ENCODE measurements at places on chromosomes 3 and 15.

DNA sequence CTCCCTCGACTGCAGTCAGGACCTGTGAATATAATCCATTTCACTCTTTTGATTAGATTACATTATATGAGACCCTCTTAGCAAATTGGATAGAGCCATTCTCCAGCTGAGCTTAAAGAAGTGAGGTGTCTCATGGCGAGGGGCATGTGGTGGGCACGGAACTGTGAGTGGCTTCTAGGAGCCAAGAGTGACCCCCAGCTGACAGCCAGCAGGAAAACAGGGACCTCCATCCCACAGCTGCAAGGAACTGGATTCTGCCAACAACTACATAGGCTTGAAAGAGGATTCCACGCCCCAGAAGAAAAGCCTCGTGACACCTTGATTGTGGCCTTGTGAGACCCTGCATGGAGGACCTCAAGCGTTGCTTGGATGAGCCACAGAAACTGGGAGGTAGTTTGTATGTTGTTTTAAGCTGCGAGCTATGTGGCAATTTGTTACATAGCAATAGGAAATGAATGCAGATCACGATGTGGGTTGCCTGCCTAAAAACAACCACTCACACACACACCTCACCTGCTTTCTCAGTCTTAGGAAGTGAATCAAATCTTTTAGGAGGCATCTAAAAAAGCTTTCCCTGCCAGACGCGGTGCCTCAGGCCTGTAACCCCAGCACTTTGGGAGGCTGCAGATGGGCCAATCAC is 84.2 kb upstream of the BHLHE40 start:
- DNase-seq: no peak

- no peak for DNase-seq
Measured at GRCh38 chr3:190371152-190371551, 16.8 kb upstream of the CLDN16 start.

DNA sequence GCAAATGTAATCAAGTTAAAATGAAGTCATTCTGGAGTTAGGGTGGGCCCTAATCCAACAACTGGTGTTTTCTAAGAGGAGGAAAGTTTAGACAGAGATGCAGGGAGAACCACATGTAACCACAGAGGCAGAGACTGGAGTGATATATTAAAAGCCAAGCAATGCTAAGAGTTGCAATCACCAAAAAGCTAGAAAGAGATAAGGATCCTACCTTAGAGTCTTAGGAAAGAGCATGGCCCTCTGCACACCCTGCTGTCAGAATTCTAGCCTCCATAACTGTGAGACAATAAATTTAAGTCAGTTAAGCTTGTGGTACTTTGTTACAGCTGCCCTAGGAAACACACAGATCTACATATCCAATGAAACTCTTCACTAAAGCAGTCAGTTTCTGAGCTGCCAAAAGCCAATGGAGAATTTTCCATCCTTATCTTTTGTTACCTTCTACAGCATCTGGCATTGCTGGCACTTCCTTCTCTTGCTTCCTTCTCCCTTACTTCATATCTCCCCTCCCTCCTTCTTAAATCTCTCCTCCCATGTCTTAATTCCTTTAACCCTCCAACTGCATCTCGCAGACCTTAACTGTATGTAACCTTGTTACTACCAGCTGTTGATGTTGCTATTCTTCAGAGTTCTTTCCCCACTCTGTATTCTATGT is 11.2 kb downstream of the DCBLD2 start:
- DNase-seq: no peak

- DNase-seq: no peak
Measured at GRCh38 chr3:123716411-123716810, 131.6 kb upstream of the HACD2 start.

- DNase-seq: no peak
Measured at GRCh38 chr3:45105855-45106671, 40.1 kb downstream of the CDCP1 start.

DNA sequence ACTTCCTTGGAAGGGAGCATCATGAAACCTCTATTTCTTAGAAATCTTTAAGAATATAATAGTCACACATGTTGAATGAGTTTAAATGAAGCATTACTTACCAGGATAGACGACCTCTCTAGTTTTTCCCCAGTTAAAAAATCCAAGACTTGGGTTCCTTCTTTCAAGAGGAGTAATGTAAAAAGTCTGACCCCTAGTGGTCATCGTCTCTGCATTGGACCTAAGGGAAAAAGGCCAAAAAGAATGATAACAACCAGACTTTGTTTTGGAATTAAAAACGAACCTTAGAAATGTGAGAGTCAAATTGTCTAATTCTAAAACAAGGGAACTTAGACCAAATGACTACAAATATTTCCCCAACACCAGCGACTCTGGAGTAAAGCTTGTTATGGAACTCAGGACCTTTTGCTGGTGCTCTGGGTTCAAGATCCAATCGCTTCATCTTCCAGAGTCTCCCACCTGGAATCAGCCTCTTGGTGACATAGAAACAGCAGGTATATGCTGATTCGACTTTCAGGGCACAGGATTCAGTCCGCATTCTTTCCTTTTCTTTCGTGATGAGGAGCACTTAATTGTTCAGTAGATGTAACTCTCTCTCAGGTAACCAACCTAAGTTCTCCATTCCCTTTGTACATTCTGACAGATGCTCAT is 214.8 kb upstream of the TPRG1 start:
- no peak for DNase-seq

DNA sequence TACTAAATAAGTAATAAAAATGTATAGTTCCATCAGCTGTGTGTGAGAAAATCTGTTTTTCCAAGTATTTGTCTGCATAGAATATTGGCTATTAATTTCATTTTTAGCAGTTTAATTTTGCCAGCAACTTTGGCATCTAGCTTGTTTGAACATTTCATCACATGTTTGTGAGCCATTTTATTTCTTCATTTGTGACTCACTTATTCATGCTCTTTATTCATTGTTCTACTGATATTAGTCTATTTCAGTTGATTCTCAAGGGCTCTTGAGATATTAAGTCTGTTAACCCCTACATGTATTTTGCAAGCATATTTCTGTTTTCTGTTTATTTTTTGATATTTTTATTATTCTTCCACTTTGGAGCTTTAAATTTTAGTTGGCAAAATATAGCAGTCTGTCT is 74.0 kb upstream of the PHLDB2 start:
- DNase-seq: no peak

GRCh38 chr3:44678480-44679116 is 30.1 kb downstream of the ZNF35 start:
- DNase-seq: no peak

DNA sequence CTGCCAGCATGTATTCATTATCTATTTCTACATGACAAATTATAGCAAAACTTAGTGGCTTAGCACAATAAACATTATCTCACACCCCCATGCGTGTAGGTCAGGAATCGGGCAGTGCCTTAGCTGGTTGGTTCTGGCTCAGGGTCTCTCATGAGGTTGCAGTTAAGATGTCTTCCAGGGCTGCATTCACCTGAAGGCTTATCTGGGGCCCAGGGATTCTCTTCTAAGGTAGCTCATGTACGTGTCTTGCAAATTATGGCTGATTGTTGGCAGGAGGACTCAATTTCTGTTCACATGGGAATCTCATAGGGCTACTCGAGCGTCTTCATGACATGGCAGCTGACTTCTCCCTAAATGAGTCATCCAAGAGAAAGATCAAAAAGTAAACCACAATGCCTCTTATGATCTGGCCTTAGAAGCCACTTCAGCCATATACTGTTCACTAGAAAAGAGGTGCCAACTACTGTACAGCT is 42.9 kb upstream of the TSC22D2 start:
- DNase-seq: no peak

DNA sequence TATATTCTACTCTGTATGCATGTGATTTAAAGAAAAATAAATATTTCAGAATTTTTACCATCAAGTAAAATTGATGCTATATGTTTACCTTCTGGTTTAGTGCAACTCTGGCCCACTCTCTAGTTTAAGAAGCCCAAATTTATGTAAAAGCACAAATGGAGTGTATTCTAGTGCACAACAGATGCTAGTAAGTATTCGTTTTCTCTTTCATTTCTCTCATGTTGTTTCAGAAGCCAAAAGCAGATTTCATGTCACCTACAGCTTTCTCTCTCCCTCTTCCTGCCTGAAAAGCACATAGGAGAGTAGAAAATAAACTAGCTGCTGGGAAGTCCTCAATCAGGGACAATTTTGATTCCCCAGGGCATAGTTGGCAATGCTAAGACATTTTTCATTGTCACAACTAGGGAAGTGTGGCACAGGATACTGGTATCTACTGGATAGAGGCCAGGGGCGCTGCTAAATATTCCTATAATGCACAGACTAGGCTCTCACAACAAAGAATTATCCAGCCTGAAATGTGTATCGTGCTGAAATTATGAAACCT is 147.4 kb upstream of the ARHGEF26 start:
- DNase-seq: no peak

DNA sequence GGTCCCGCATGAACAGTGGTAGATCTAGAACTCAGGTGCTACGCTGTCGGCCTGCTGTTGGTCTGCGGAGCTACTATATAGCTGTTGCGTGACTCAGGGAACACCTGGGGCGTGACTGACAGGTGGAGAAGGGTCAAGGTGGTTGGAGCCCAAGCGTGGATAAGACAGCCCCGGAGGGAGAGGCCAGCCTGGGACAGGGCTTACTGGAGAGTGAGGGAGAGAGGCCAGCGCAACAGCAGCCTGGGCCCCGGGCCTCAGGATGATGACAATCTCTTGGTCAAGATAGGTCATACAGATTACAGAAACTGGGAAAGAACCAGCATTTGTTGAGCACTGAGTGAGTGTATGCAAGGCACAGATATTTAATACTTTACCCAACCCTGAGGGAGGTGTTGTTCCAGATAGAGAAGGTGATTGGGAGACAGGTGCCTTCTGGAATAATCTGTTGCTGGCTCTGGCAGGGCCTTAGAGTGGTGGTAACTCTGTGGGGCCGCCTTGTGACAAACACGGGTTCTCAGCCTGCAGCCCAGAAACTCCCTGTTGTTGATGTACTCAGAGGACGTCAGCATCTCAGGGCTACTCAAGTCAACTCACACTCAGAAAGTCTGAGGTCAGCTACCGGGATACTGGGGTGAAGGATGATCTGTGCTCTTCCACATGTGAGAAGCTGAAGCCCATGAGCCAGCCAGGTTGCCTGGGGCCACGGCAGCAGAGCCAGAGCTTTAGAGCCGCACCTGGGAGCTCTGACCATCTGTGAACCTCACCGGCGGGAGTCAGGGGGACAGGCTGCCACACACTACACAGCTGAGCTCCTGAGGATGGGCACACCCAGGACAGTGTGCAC is 265.4 kb upstream of the HES1 start:
- no peak for DNase-seq

DNA sequence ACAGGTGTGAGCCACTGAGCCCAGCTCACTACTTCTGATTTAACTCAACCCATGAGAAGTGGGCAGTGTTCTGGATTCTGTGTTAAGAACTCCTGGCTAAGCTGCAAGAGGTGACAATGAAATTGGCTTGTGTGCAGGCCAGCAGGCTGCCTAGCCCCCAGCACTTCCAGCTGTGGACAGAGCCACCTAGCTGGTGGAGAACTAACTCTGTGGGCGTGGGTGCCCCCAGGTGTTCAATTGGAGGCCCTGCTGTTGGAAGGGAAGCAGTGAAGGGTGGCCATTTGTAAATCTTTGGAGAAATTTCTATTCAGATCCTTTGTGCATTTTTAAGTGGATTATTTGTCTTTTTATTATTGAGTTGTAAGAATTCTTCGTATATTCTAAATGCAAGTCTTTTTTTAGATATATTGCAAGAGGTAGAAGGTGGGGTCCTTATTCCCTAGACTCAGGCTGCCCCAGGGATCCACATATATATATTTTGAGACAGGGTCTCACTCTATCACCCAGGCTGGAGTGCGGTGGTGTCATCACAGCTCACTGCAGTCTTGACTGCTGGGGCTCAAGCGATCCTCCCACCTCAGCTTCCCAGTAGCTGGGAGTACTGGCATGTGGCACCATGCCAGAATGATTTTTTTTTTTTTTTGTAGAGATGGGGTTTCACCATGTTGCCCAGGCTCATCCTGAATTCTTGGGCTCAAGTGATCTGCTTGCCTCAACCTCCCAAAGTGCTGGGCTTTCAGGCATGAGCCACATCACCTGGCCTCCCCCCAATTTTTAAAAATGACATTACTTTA is 7.2 kb upstream of the SCAMP5 start:
- DNase-seq: peak; percentile 25

GRCh38 chr3:100423611-100424010 is 22.3 kb downstream of the LNP1 start:
- no peak for DNase-seq

Data from SHP77 treated with DMSO at 0.1 percent for 48 hours (cell line).